Cerebellum (tissue), 4 donors: ENCODE measurements at places on chromosomes 12 and 14.

DNA sequence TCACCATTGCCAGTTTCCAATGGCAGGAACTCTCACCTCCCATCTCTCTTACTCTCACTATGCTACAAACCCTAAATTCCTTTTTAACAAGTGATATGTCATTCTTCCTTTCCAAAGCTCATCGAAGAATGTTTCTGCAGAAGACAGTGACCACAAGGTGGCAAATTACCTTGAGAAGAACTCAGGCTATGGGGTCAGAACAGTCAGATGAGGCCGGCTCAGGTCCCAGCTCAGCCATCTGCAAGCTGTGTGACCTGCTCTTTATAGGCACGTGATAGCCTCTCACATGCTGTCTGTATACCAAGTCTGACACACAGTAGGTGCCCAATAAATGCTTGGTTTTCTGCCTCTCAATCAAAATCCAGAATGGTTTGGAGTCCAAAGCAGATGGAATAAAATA is 80.7 kb downstream of the FOXN3 start:
- no peak for DNase-seq

GRCh38 chr14:47626151-47627035 is 49.0 kb downstream of the MDGA2 start:
- no peak for DNase-seq

GRCh38 chr12:81759190-81760051 is at the start of gene PPFIA2:
PPFIA2 (minus strand) TSS chr12:81759350.
- peak; percentile 63 for DNase-seq

- DNase-seq = no peak
Measured at GRCh38 chr12:50453872-50454271, 50.9 kb upstream of the DIP2B start.

GRCh38 chr12:120367924-120368788 is 808 bp downstream of the MSI1 start:
- no peak for DNase-seq

- no peak for DNase-seq
Measured at GRCh38 chr12:131849700-131850553, 21.7 kb downstream of the MMP17 start.

DNA sequence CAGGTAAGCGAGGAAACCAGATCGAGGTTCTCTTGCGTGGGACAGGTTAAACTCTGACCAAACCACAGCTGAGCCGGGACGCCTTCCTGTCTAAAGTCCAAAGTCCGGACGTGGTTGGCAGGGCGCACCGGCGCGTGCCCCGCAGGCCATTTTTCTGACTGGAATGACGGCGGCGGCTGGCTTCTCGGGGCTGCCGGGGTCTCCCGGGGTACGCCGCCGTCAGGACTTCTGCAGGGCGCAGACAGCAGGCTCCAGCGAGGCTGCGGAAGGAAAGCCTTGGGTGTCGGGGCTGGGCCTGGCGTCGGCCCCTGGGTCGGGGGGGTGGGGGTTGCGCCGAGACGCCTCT is 32.8 kb downstream of the MIA2 start:
- no peak for DNase-seq

- DNase-seq = no peak
Measured at GRCh38 chr14:95180966-95181741, 23.8 kb upstream of the DICER1 start.

GRCh38 chr12:93616584-93617101 is 44.2 kb downstream of the SOCS2 start:
- no peak for DNase-seq

DNA sequence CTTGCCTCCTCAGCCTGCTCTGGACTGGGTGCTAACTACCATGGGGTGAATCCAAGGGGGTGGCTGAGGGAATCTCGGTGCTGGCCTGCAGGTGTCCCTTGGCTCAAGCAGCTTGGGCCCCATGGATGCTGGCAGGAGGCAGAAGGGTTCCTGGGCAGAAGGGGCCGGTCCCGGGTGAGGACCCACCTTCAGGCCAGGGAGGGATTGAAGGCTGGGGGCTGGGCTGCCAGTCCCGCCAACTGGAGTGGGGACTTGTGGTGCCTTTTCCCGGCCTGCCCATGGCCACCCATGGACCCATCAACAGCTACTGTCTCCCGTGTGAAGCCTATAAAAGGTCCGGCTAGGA is 550.1 kb downstream of the SLC6A15 start:
- no peak for DNase-seq

GRCh38 chr12:108935159-108935763 is 55.4 kb downstream of the DAO start:
- no peak for DNase-seq

- no peak for DNase-seq
Measured at GRCh38 chr12:115990241-115990640, 287.3 kb downstream of the MED13L start.

DNA sequence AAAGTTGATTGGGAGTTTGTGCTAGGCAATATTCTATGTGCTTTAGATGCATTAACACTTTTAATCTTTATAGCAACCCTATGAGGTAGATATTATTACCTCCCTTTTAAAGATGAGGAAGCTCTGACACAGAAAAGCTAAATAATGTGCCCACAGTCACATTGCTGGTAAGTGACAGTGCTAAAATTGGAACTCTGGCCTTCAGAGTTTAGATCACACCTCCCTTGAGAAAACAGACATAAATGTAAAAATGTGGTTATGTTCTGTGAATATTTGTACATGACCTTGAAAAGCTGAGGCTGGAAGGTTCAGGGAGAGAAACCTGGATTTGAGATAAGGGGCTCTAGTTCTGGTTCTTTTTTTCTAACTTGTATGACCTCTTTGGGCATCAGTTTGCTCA is 1.9 kb downstream of the ABHD4 start:
- no peak for DNase-seq

- no peak for DNase-seq
Measured at GRCh38 chr12:45663455-45663854, 66.1 kb upstream of the ARID2 start.

- no peak for DNase-seq
Measured at GRCh38 chr12:92336641-92337040, 191.0 kb upstream of the BTG1 start.

DNA sequence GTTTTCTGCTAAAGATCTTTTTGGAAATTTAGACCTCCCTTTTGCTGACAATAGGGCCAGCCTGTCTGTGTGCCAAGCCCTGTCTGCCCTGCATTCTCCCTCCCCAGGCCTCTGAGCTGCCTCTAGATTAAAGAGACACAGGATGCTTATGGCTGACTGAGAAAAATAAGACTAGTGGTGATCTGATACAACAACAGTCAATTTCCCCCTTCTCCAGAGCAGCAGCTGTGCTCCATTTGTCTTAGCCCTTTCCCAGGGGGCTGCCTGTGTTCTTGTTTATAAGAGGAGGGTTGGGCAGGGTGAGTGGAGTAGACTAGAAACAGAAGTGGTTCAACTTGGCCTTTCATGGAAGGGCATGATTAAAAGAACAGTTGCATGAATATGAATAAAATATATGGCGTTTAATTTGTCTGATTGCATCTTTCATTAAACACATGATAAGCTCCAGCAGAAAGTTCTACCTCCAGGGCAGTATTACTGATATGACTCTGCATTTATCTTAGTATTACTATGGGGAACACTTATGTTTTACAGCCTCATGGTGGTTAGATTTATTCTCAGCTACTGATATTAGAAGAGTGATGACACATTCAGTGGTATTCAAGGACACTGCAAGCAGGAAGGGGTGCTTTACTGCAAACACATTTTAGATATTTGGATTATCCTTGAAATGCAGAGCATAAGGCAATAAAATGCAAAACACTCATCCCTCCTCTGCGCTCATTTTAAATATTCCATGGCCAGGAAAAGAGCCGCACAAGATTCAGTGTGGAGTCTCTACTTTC is 150.2 kb upstream of the CLEC14A start:
- DNase-seq = no peak

GRCh38 chr12:1518591-1519516 is 75.5 kb downstream of the FBXL14 start:
- no peak for DNase-seq

DNA sequence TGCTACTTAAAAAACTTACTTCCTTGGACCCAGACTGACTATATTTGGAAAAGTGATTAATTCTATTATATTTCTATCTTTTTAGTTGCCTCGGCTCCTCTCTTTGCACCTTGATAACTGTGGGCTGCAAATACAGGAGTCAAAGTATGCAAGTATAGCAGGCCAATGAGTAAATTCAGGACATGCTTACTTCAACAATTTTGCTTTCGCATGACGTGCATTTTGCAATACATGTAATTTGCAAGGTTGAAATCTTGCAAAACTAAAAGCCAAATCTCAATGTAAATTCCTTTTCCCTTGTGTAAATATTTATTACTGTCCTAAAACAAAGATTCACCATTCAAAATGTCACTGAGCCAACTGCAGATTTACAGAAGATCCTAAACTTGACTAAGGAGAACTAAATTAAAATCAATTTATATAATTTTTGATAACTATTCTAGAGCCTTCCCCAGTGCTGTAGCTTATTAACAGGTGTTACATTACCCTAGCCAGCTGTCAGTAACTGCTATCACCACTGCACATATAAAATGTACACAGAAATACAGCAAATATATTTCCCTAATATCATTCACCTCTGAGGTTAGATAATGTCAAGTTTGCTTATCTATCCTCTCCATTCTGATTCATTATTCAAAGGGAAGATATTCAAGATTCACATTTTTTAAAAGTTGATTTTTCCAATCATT is 1069.5 kb downstream of the TRHDE start:
- no peak for DNase-seq
